Neural crest cell (in vitro differentiated cells): ENCODE measurements at places on chromosomes 5 and 9.

- peak; percentile 45 for DNase-seq
These were observed 89.9 kb upstream of the TXNDC8 start for GRCh38 chr9:110427497-110428104.

- no peak for DNase-seq
These were observed 1.7 kb upstream of the KLHL3 start for GRCh38 chr5:137737349-137738131.

DNA sequence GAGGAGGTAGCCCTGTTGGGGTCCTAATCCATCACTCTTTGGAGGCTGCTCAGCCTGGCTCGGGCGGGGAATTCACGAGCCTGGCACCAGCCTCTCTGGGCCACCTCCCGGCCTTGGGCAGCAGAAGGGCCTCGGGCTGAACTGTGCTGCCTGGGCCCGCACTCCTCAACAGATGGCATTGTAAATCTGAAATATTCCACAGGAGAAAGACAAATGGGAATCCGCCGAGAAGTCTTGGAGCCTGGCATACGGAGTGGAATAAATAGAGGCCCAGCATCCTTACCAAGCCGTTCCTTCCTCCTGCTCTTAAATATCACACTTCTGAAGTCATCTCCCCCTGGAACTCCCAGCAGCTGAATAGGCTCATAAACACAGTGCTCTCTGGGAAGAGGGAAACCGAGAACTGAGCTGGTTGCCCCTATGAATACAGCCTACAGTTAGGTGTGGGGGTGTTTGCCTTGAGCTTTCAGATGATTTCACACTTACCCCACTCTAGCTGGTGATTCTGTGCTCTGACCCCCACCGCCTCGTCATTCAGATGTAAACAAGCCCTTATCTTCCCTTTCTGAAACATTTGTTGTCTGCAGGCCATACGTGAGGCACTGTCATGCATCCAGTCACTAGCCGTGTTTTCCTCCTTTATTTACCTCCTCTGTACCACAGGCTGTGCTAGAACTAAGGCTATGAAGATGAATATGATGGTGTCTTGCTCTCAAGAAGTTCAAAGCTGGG is 455.0 kb upstream of the CLINT1 start:
- DNase-seq = no peak

DNA sequence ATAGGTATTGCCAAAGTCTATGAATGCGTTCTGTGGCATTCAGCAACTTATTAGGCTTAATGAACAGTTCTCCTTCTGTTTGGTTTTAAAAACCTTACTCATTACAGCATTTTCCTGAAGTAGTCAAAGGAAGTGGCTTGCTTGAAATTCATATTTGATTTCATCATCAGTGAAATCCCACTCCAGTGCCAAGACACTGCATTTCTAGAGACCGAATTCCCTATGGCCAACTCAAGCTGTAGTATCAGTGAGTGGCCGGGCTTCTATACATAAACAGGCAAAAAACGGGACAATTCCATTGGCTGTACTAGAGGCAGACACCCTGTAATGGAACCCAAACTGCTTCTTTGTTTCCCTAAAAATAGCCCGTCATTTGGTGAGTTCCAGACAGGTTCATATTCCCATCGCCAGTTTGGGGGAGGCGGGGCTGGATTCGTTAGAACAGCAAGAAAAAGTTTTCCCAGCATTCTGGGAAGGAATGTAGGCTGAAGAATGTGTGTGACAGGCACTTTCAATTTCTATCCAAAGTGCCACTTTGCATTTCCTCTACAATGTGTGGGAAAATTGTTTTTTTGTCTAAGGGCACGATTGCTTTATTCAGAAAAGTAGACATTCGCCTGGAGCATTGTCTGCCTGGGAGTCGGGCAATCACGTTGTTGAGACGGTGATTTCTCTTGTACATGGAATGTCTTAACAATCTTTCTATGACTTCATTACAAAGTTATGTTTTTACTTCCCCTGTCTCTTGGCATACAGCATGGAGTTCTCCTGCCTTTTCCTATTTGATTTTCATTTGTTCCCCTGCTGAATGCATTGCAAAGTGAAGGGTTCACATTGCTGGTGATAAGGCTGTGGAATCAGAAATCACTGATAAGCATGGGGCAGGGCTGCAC is 141.8 kb upstream of the MAST4 start:
- DNase-seq = no peak

- DNase-seq = no peak
These were observed 8.2 kb downstream of the ALDOB start for GRCh38 chr9:101427358-101427757.

DNA sequence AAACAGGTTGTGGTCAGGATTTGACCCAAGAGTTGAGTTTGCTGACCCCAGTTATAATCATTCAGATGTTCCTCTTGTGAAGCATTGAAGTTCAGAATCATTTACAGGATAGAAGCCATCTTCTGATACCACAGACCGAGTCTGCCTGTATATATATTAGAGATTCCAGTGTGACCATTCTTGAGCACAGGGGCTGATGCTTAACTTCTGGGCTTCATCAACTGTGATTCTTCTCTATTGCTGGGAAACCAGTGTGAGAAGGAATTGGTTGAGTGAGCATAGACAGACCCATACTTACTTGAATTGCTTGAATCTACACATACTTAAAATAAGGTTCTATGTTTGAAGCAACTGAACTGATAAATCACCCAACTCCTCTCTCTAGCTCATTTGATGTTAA is 27.9 kb upstream of the PCAT7 start:
- no peak for DNase-seq

DNA sequence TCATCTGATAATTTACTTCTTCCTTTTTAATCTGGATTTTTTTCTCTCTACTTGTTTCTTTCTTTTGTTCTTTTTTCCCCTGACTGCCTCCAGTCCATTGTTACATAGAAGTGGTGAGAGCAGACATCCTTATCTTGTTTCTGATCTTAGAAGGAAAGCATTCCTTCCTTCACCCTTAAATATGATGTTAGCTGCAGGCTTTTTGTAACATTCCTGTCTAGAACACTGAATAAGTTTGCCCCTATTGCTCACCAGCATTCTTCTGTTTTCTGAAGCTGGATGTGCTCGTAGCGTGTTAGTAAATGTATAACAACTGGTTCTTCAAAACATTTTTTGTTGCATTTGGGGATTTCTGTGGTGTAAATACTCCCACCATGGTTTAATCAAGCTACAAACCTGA is 136.7 kb upstream of the NFIL3 start:
- DNase-seq = no peak

GRCh38 chr9:660227-660626 is 181.3 kb upstream of the DMRT1 start:
- no peak for DNase-seq

DNA sequence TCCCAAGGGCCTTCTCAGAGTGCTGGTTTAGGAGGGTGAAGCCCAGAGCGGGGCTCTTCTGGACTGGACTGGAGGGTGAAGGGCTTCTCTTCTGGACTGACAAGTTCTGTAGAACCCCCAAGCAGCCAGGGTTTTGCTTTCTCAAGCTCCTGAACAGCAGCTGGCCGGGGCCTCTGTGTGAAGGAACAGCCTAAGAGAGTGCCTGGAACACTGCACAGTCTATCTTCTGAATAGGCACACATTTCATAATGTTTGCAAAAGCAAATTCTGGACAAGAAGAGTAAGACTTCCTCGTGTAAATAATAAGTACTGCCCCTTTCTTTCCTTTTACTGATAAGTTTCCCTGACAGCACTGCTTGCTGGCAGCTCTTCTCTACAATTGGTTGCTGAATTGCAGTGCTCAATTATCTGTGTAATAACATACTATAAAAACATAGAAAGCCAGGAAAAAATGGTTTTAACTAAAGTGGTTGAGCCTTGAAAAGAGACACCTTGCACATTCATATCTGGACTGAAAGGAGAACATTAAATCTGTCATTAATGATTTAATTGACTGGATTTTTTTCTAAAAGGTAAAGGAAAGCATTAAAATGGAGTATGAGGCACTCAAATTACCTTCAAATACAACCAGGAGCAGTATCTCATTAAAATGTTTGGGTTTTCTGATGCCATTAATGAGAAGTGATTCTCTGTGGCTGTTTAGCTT is 20.5 kb downstream of the MAST4 start:
- no peak for DNase-seq

- no peak for DNase-seq
These were observed 5.7 kb downstream of the EDIL3 start for GRCh38 chr5:84378961-84379360.

- DNase-seq = no peak
These were observed 20.2 kb upstream of the CCDC192 start for GRCh38 chr5:127683008-127683407.

GRCh38 chr5:40628407-40628806 is 51.3 kb upstream of the PTGER4 start:
- DNase-seq = no peak

DNA sequence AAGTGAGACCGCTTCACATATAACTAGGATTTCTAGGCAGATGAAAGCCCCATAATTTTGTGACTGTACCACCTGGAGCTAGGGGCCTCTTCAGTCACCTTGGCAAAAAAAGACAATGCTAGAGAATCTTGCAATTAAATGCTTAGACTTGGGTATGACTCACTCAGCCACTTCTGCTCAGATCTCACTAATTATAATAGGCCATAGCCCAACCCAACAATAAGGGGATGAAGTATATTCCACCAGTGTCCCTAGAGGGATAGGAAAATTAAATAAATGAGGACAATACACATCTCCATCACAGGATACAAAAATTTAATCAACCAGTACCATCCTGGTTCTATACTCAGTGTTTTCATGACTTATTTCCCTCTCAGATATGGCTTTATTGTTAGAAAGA is 1079.9 kb upstream of the C9orf72 start:
- DNase-seq = no peak

- no peak for DNase-seq
These were observed 5.3 kb downstream of the ISCA1 start for GRCh38 chr9:86277072-86277471.

DNA sequence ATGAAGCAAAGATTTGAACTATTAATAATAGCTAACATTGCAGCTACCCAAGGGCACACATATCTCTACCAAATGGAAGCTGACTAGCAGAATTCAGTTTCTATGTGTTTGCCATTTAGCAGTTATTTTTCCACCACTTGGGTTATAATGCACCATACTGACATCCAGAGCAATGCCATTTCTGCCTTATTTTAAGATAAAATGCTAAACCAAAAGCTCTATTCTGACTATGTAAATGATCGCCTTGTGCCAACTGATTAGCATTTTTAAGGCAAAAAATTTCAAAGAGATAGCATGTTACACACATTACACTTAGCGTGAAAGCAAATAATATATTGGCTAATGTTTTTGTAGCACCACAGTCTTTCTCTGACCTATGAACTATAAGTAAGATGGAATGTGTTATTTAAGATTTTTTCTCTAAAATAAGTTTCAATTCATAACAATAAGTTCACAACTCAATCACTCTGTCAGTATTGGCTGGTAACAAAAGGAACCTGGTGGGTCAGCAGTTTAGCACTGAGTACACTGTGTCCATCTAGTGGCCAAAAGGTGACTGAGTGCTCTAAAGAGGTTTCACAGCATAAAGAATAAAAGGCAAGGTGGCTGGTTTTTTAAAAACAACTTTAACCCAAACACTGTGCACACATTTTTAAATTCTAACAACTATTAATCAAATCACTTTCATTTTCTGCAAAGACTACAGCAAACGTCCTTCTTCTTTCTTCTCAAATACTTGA is 443.5 kb downstream of the PDE4D start:
- no peak for DNase-seq

DNA sequence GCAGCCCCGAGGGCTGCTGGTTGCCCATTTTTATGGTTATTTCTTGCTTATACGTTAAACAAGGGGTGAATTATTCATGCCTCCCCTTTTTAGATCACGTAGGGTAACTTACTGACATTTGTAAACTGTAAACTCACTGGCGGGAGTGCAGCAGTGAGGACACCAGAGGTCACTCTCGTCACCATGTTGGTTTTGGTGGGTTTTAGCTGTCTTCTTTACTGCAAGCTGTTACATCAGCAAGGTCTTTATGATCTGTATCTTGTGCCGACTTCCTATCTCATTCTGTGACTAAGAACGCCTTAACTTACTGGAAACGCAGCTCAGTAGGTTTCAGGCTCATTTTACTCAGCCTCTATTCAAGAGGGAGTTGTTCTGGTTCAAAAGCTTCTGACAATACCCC is 155.0 kb upstream of the PRDM9 start:
- no peak for DNase-seq

- no peak for DNase-seq
These were observed 115.9 kb downstream of the GADD45G start for GRCh38 chr9:89720696-89721175.

GRCh38 chr5:30147976-30148375 is 1045.5 kb upstream of the CDH6 start:
- no peak for DNase-seq

DNA sequence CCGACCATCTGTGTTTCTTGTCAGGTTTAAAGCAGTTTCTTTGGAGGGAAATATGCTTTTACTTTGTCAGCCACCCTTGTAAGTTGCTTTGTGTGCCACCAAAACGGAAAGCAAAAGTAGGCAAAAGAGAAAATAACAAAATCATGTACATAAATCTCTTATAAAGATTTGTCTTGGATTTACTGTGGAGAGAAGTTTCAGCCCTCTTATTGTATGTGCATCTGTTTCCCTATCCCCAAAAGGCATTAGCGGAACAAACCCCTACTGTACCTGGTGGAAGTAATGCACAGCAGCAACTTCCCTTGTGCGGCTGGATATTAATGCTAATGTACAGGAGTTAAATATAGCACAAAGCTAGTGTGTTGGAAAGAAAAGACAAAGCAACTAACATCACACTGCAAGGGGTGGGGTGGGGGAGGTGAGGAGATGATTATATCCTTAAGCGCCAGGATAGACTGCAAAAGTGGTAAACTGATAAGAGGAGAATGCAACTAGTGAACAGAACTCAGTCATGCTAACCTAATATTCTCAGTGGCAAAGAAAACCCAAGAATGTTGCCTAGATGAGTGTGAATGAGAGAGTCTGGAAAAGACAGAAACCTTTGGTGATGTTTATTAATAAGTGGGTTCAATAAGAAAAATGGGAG is 396.5 kb upstream of the MEF2C start:
- DNase-seq = no peak

DNA sequence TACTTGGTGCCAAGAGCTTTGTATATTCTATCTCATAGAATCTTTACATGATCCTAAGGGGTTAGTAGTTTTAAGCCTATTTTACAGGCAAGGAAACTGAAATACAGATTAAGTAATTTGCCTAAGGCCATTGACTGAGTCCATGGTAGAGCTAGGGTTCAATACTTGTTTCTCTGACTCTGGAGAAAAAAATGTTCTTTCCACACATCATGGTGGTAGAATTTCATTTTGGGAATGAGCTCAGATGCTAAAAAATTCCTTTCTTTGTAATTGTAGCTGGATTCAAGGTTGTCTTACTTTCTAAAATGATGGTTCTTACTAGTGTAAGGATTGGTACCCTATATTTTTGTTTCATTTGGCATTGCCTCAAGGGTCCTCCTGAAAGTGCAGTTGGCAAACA is 86.0 kb downstream of the ANKRD55 start:
- DNase-seq = no peak

GRCh38 chr5:92283521-92283920 is 900.4 kb upstream of the ARRDC3 start:
- DNase-seq = no peak
